ENCODE measurements at places on chromosomes 13 and 19.

GRCh38 chr13:59280297-59280696 is 883.4 kb downstream of the DIAPH3 start:
- H3K27ac ChIP-seq, result no peak overlapping the region
- no peaks in the 10 kb centered on the region for H3K4me1 ChIP-seq
- no peak overlapping the region for H3K4me3 ChIP-seq
- DNase-seq, result no peak
- no peaks in the 10 kb centered on the region for H3K27me3 ChIP-seq

GRCh38 chr13:59706101-59706976 is 457.4 kb downstream of the DIAPH3 start:
- H3K27ac ChIP-seq, result no peak overlapping the region
- H3K36me3 ChIP-seq, result no peaks in the 10 kb centered on the region
- no peak overlapping the region for H3K4me3 ChIP-seq
- no peaks in the 10 kb centered on the region for H3K27me3 ChIP-seq
- no peaks in the 10 kb centered on the region for H3K4me1 ChIP-seq
- DNase-seq, result no peak

- H3K4me1 ChIP-seq, result no peaks in the 10 kb centered on the region
- no peaks in the 10 kb centered on the region for H3K36me3 ChIP-seq
- H3K27me3 ChIP-seq, result peaks cover 5% of the 10 kb centered on the region
- no peak overlapping the region for H3K4me3 ChIP-seq
- DNase-seq, result no peak
Measured at GRCh38 chr19:41546386-41546789, 29.6 kb upstream of the CEACAM21 start.

- no peak overlapping the region for H3K4me3 ChIP-seq
- no peaks in the 10 kb centered on the region for H3K4me1 ChIP-seq
- DNase-seq, result peak; percentile 51
- no peaks in the 10 kb centered on the region for H3K27me3 ChIP-seq
- no peaks in the 10 kb centered on the region for H3K36me3 ChIP-seq
Measured at GRCh38 chr13:29743201-29743786, 107.1 kb downstream of the UBL3 start.

DNA sequence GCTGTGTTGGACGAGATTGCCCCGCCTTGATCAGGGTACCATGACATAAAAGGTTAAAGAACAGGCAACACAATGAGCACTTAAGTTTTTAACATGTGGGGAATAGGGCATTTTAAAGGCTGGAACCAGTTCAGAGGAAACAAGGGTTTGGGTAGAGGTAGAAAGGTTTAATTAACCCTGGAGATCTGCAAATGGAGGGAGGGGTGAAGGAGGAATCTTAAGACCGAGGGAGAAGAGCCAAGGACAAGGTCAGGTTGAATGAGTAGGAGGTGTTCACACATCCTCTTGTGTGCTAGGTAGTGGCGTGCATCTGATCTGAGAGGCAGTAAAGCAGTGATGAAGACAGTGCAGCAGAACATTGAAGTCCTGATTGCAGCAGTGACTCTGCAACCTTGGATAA is 28.5 kb downstream of the SKA3 start:
- no peaks in the 10 kb centered on the region for H3K36me3 ChIP-seq
- no peak overlapping the region for H3K4me3 ChIP-seq
- no peaks in the 10 kb centered on the region for H3K27me3 ChIP-seq

DNA sequence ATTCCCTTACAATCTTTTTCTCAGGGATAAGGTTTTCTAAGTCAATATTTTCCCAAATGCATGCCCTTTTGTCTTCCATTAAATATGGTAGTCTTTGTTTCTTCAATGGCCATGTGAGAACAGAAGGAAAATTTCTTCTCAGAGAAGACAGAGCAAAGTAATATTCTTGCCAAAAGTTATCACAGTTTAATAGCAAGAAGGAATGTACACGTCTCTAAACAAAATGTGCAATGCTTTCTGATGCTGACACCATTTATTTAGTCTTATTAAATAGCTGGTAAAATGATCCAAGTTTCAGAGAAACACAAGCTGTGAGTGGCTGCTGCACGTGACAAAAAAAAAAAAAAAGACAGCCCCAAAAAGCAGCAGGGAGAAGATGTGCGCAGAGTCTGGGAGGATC is 542.5 kb downstream of the GPC6 start:
- no peaks in the 10 kb centered on the region for H3K27me3 ChIP-seq
- H3K4me3 ChIP-seq, result no peak overlapping the region
- H3K4me1 ChIP-seq, result no peaks in the 10 kb centered on the region
- DNase-seq, result no peak
- H3K27ac ChIP-seq, result no peak overlapping the region

DNA sequence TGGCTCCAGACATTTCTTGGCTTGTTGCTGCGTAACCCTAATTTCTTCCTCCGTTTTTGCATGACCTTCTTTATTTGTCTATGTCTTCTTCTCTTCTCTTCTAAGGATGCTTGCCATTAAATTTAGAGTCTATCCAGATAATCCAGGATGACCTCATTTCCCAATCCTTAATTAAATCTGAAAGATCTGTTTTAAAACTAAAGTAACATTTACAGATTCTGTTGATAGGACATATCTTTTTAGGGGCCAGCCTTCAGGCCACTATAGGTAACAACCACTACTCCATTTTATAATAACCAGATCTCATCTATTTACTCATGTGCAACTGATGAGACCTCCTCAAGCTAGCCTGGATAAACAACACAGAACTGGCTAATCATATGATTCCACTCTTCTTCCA is 490.5 kb upstream of the SLC10A2 start:
- H3K4me1 ChIP-seq, result no peaks in the 10 kb centered on the region
- no peaks in the 10 kb centered on the region for H3K27me3 ChIP-seq
- no peaks in the 10 kb centered on the region for H3K36me3 ChIP-seq
- no peak overlapping the region for H3K27ac ChIP-seq

DNA sequence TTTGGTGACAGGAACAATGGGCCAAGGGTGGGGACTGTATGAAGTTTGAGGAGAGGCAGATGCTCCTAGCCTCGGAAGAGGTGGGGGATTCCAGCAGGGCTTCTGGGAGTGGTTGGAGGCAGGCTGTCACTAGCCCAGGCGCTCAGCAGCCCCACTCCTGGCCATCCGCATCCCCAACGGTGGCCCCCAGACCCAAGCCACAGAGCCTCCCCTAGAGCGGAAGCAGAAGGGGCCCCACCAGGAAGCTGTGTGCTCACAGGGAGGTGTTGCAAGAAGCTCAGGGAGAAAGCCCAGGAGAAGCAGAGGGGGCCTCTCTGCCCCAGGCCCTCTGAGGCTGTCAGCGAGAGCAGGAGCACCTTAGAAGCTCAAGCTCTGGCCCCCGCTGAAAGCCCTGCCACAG is 8.3 kb downstream of the PRAM1 start:
- H3K4me1 ChIP-seq, result no peaks in the 10 kb centered on the region
- H3K4me3 ChIP-seq, result no peak overlapping the region
- H3K36me3 ChIP-seq, result no peaks in the 10 kb centered on the region
- H3K27me3 ChIP-seq, result no peaks in the 10 kb centered on the region
- H3K27ac ChIP-seq, result no peak overlapping the region

DNA sequence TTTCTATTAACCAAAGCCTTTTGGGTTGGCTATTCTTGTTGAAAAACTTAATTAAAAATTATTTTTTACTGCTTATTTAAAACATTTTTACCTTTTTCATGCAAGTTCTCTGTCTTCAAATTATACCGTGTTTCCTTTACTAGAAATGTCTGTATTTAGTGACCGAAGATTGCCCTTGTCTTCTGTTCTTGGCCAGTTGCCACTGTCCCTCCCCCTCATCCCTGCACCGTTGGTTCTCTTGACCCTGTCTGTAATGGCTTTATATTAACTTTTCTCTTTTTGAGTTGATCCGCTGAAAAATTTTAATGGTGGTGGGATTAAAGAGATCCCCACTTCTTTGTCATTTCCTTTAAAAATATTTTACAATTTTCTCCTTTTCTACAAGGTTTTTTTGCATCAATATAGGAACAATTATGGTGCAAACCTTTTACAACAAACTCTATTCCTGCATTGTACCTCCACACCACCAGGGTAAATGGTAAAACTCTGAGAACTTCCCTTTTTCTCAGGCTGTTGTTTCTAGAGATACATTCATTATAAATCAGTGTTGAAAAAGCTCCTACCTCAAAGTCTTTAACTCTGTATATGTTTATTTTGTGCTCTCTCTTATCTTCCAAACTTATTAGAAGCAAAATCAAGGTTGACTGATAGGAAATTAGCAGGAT is 12.9 kb upstream of the RNF113B start:
- no peak overlapping the region for H3K4me3 ChIP-seq
- no peaks in the 10 kb centered on the region for H3K4me1 ChIP-seq
- H3K36me3 ChIP-seq, result no peaks in the 10 kb centered on the region
- DNase-seq, result no peak
- H3K27me3 ChIP-seq, result no peaks in the 10 kb centered on the region
- H3K27ac ChIP-seq, result no peak overlapping the region

- H3K27ac ChIP-seq, result no peak overlapping the region
- H3K4me1 ChIP-seq, result no peaks in the 10 kb centered on the region
- H3K4me3 ChIP-seq, result no peak overlapping the region
- no peak for DNase-seq
- no peaks in the 10 kb centered on the region for H3K36me3 ChIP-seq
- H3K27me3 ChIP-seq, result no peaks in the 10 kb centered on the region
Measured at GRCh38 chr13:108227651-108228272, 9.6 kb downstream of the ABHD13 start.

- H3K4me3 ChIP-seq, result no peak overlapping the region
- H3K4me1 ChIP-seq, result peaks cover 7% of the 10 kb centered on the region
- DNase-seq, result no peak
- H3K27ac ChIP-seq, result peak overlapping the region; percentile 45
- no peaks in the 10 kb centered on the region for H3K27me3 ChIP-seq
Measured at GRCh38 chr13:110529522-110530311, 31.8 kb downstream of the RAB20 start.

DNA sequence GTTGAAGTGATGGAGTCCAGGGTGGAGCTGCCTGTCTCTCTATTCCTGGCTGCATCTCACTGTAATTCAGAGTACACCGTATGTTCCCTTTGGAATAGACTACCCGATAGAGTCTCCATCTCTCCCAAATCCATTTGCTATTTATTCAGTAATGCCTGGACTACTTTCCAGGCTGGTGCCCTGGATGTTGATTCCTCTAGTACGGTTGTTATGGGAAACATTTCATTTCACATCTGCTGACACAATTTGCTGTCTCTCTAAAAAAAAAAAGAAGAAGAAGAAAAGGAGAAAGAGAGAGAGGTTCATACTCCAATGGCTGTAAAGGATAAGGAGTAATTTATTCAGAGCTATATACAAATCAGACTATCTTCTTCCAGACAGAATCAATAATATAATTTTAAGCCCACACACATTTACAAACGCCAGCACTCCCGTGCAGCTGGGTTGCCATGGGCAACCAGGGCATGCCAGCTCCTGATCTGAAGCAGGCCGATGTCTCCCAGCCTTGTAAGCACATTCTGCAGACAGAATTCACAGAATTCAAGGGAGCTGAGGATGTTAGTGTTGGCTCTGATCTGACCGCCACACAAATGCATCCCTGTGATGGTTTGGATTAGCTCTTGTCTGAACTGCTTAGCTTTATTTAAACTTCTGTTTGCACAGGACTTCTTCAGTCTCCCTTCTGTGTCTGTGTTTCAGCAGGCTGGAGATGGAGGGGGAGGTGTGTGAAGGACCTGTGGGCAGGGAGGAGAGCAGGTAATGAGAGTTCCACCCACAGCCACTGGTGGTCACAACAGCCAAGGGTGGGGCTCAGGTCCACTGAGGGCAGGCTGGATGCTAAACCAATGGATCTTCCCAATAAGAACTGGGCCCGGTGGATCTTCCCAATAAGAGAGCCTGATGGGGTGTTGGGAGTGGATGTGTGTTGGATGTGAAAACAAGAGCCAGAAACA is 66.0 kb downstream of the TEX26 start:
- H3K36me3 ChIP-seq, result no peaks in the 10 kb centered on the region
- H3K4me3 ChIP-seq, result no peak overlapping the region
- H3K27ac ChIP-seq, result no peak overlapping the region
- no peaks in the 10 kb centered on the region for H3K4me1 ChIP-seq
- no peak for DNase-seq

- H3K4me3 ChIP-seq, result no peak overlapping the region
- no peak for DNase-seq
- no peaks in the 10 kb centered on the region for H3K36me3 ChIP-seq
- no peaks in the 10 kb centered on the region for H3K4me1 ChIP-seq
- H3K27ac ChIP-seq, result no peak overlapping the region
Measured at GRCh38 chr13:93646245-93646644, 419.6 kb downstream of the GPC6 start.

GRCh38 chr13:60118696-60119400 is 44.9 kb downstream of the DIAPH3 start:
- no peak overlapping the region for H3K4me3 ChIP-seq
- no peak overlapping the region for H3K27ac ChIP-seq
- no peaks in the 10 kb centered on the region for H3K4me1 ChIP-seq
- DNase-seq, result no peak
- H3K36me3 ChIP-seq, result no peaks in the 10 kb centered on the region

DNA sequence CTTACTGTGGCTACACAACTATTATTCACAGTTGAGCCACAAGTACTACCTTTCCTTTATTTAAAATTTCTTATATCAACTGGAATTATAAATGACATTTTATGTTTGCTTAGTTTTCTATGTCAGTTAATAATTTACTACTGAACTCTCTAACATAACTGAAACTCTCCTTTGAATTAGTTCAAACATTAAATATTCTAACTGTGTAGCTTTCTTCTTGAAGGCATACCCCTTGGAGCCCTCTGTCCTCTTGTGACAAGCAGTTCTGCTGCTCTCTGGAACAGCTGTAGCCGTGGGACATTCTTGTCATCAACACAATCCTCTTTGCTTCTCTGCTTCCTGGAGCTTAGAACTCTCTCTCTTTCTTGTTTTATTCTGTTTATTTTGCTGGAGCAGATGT is 244.8 kb downstream of the NHLRC3 start:
- H3K4me3 ChIP-seq, result no peak overlapping the region
- H3K27ac ChIP-seq, result no peak overlapping the region
- DNase-seq, result no peak
- H3K4me1 ChIP-seq, result no peaks in the 10 kb centered on the region

- DNase-seq, result no peak
- H3K4me3 ChIP-seq, result no peak overlapping the region
- no peaks in the 10 kb centered on the region for H3K4me1 ChIP-seq
- H3K27ac ChIP-seq, result no peak overlapping the region
- H3K27me3 ChIP-seq, result no peaks in the 10 kb centered on the region
Measured at GRCh38 chr19:16562608-16563025, 9.6 kb downstream of the SLC35E1 start.

- H3K4me3 ChIP-seq, result peak overlapping the region; percentile 37
- H3K36me3 ChIP-seq, result no peaks in the 10 kb centered on the region
- no peaks in the 10 kb centered on the region for H3K27me3 ChIP-seq
- no peaks in the 10 kb centered on the region for H3K4me1 ChIP-seq
- H3K27ac ChIP-seq, result peak overlapping the region; percentile 91
Measured at GRCh38 chr19:1183543-1184172, 9.6 kb upstream of the SBNO2 start.

GRCh38 chr19:42327381-42327780 is 1.9 kb downstream of the MEGF8 start:
- peaks cover 15% of the 10 kb centered on the region for H3K27me3 ChIP-seq
- peaks cover 8% of the 10 kb centered on the region for H3K4me1 ChIP-seq
- DNase-seq, result no peak
- H3K36me3 ChIP-seq, result no peaks in the 10 kb centered on the region

DNA sequence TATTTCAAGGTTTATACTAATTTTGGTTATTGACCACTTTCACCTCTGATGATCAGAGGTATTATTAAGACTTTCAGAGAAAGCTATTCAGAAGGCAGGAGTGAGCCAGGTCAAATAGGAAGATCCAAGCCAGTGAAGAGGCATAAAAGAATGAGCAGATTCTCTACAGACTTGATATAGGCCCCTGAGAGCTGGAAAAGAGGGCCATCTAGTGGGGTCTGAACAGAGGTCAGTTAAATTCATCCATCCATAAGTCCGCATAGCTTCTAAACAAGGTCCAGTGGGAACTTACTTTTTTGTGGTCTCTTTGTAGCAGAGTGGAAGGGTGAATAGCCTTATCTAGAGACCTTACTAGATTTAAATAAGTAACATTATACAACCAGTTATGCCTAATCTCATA is 126.6 kb upstream of the UFM1 start:
- no peaks in the 10 kb centered on the region for H3K36me3 ChIP-seq
- no peak overlapping the region for H3K27ac ChIP-seq

Measured in breast epithelium (tissue), 4 donors.